ENCODE measurements at places on chromosomes 5 and 9.
A peak's percentile ranks its signal among the peaks of the same experiment; 100 is the strongest.

- H3K4me3 ChIP-seq = no peak overlapping the region
- H3K27ac ChIP-seq = no peak overlapping the region
- no peaks in the 10 kb centered on the region for H3K27me3 ChIP-seq
Observed at GRCh38 chr5:90265545-90265857, 144.1 kb downstream of the CETN3 start.

DNA sequence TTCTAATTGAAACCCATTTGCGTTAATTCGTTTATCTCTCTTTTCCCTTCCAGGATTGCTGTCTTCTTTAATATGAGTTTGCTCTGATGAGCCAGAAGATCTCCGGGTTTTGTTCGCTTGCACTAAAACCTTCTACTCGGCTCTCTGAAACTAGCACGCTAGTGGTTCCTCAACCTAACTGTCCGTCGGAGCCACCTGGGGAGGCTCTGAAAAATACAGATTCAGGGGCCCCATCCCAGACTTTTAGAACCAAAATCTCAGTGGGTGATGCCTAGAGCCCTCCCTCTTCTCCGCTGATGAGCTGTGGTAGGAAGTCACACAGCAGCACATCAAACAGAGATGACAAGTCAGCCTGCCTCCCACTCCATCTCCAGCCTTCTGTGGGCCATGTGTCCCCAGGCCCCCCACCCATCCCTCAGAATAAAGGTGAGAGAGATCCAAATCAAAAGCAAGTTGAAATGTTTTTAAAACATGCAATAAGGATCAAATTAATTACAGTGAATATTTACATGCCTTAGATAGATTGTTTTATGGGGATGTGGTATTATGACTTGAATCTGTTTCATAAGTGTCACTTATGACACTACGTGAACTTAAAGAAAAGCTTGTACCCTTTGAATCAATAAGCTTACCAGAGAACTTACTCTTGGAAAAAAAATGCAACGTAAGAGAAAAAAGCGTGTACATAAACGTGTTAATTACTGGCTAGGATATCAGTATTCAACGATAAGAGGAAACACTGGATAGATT, 16.4 kb downstream of the FCN2 start:
- no peaks in the 10 kb centered on the region for H3K4me1 ChIP-seq
- no peak for DNase-seq
- no peak overlapping the region for H3K4me3 ChIP-seq

GRCh38 chr9:127397646-127398274, 791 bp downstream of the SLC2A8 start:
- H3K36me3 ChIP-seq = no peaks in the 10 kb centered on the region
- H3K27ac ChIP-seq = no peak overlapping the region
- H3K27me3 ChIP-seq = peaks cover 6% of the 10 kb centered on the region
- peak overlapping the region; percentile 83 for H3K4me3 ChIP-seq
- H3K4me1 ChIP-seq = peaks cover 3% of the 10 kb centered on the region

DNA sequence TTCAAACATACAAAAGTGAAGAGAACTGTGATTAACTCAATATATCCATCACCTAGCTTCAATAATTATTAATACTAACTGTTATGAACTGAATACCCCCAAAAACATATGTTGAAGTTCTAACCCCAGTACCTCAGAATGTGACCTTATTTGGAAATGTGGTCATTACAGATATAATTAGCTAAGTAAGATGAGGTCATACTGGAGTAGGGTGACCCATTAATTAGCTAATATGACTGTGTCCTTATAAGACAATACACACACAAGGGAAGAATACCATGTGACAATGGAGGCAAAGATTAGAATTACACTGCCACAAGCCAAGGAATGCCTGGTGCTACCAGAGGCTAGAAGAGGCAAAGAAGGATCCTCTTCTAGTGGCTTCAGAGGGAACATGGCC, 7.8 kb downstream of the RRAGA start:
- H3K27ac ChIP-seq = no peak overlapping the region
- H3K4me3 ChIP-seq = no peak overlapping the region
- H3K27me3 ChIP-seq = no peaks in the 10 kb centered on the region
- peaks cover 14% of the 10 kb centered on the region for H3K4me1 ChIP-seq

DNA sequence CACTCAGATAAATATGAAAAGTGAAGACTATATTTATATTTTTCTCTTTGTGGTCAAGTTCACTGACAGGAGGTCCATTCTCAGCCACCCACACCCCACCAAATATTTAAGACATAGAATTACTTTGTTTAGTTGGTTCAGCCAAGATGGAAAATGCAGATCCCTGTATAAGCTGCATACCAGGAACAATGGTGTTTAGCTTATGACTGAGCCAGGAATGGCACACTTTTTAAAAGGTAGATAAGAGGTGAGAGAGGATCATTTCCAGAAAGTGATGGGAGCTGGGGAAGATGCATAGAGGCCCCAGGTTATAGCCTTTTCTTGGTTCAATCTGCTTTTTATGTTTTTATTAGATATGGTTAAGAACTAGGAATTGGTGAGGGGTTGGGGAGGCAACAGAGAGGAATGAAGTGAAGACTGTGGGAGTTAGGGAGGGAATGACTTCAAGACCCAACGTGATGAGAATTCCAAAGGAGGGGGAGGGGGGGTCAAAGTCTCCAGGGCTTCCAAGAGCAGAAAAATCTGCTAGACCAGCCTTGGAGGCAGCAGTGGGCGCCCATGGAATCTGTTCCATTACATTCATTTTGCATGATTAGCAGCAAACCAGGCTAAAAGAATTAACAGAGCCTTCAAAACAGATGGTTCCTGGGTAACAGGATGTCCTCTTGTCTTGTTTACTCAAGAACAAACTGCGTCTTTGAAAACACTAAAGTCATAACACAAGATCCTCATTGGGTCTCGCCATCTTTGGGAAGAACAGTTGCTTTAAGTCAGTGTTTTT, 95.2 kb downstream of the FGF1 start:
- peaks cover 5% of the 10 kb centered on the region for H3K27me3 ChIP-seq
- no peak for DNase-seq
- peaks cover 32% of the 10 kb centered on the region for H3K4me1 ChIP-seq
- H3K27ac ChIP-seq = peak overlapping the region; percentile 53

DNA sequence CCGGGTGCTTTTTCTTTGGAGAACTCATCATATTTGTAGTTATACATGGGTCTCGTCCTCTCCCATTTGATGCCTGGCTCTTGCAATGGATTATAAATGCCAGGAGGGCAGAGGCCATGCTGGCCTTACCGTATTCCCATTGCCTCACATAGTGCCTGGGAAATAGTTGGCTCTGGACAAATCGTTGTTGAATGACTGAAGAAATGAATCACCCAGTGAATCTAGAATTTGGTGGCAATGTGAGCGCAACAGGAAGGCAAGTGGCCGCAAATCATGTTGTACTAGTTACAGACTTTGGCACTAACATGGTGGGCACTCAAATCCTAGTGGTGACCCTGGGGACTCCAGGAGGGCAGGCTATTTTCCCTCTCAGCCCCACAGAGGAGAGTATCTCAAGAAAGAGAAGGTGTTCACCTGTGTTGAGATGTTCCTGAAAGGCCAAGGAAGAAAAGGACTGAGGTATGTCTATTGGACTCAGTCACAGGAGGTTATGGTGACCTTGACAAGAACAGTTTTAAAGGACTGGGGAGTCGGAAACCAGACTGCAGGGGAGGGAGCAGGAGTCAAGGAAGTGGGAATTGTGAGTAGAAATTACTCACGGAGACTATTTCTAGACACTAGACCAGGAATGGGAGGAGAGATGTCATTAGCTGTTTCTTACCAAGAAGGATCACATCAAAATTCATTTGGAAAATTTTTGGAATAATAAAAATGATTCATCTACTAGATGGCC, 61.7 kb upstream of the COL15A1 start:
- H3K27ac ChIP-seq = no peak overlapping the region
- H3K36me3 ChIP-seq = no peaks in the 10 kb centered on the region
- no peak overlapping the region for H3K4me3 ChIP-seq
- DNase-seq = no peak
- peaks cover 12% of the 10 kb centered on the region for H3K4me1 ChIP-seq

DNA sequence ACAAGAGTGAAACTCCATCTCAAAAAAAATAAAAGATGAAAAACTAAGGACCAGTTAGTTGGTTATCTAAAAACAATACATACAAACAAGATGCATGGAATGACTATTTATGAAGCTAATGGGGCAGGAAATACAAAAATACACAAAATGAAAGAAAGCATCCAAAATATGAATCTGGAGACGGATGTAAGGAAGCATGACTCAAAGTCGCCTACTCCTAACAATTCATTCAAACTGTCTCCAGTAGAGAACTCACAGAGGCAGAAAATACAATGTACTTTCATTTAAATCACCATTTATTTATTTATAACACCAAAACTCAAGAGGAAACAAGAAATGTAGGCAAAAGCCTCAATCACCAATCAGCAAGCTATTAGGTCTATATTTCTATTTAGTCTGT, 68.4 kb downstream of the SCAI start:
- no peaks in the 10 kb centered on the region for H3K27me3 ChIP-seq
- no peaks in the 10 kb centered on the region for H3K36me3 ChIP-seq
- no peak overlapping the region for H3K4me3 ChIP-seq
- no peak overlapping the region for H3K27ac ChIP-seq
- no peak for DNase-seq

DNA sequence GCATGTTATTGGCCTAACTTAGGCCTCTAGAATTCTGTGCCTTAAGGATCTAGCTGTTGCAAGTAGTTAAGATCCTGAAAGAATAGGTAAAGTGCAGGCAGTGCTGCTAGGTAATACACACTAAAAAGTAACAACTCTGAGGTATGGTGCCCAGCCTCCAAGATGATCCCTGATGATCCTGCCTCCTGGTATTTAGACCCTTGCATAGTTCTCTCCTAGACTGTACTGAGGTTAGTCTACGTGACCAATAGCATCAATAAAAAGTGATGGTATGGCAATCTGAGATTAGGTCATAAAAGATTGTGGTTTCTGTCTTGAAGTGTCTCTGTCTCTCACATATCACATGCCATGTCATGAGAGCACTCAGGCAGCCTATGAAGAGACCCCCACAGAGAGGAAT, 9.2 kb downstream of the TSTD2 start:
- no peak for DNase-seq
- H3K4me3 ChIP-seq = peak overlapping the region; percentile 17
- peaks cover 45% of the 10 kb centered on the region for H3K36me3 ChIP-seq

All from endothelial cell (in vitro differentiated cells).